Fibroblast of skin of left biceps (primary cell): ENCODE measurements at places on chromosomes 7 and 10.
A peak's percentile ranks its signal among the peaks of the same experiment; 100 is the strongest.

DNA sequence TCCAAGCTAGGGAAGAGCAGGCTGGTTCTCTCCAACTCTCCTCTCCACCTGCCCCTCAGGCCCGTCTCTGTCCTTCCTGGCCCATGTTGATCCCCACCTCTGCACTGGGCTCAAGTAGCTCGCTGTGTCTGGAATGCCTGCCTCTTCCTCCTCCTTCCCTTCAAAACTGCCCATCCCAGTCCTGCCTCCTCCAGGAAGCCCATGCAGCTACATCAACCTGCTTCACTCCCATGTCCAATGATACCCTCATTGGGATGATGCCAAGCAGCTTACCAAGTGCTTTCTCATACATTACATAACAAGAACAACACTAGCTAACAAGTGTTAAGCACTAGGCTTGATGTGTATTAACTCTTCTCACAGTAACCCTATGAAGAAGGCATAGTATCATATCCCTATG lies 8.2 kb downstream of the ASB10 start:
- no peak for DNase-seq

DNA sequence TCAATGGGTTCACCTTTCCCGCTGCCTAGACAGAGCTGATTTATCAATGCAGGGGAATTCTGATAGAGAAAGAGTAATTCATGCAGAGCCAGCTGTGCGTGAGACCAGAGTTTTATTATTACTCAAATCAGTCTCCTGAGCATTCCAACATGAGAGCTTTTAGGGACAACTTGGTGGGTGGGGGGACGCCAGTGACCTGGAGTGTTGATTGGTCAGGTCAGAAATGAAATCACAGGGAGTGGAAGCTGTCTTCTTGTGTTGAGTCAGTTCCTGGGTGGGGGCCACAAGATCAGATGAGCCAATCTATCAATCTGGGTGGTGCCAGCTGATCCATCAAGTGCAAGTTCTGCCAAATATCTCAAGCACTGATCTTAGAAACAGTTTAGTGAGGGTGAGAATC lies 99.0 kb upstream of the CAV2 start:
- no peak for DNase-seq

DNA sequence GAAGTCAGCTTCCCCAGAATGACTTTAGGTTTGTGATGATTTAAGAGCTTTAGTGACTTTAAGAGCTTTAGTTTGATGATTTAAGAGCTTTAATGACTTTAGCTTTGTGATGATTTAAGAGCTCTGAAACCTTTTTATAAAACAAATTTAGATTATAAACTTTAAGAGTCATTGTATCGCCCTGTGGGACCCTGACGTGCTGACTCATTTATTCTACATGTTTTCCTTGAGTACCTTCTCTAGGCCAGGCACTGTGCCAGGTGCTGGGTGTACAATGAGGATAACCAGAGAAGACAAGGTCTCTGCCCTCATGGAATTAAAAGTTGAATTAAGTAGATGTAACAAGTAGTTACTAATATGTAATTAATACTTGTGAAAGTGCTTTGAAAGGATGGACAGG lies 45.4 kb downstream of the CNNM1 start:
- no peak for DNase-seq

DNA sequence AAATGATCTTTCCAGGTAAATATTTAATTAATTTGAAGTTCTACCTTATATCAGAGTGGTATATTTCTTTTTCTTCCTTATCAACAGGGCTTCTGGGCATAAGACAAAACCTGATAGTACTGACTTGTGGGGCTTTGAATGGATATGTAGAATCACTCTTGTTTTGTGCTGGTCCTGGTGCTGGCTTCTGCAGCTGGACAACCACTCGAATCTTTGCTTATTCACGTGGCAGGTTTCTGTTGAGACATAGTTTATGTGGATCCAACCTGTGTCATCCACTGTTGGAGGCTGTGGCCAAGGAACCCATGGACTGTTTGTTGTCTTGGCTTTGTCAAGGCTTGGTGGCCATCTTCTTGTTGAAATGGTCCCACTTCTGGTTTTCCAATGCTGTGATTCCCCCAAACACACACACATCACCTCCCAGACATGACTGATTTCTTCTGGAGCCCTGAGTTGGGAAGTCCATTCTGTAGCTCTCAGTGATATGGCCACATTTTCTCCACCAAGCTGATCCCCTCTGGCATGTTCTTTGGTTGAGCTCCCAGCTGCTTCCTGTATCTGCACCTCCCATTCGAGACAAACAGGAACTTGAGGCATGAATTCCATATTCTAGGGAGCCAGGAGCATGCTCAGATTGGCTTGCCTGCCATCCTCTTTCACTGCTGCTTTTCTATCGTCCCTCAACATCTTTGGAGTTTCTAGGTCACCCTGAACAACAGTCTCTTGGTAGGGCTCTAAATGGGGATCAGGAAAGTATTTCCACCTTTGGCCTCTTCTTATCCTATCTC lies 19.5 kb downstream of the TAS2R41 start:
- no peak for DNase-seq

DNA sequence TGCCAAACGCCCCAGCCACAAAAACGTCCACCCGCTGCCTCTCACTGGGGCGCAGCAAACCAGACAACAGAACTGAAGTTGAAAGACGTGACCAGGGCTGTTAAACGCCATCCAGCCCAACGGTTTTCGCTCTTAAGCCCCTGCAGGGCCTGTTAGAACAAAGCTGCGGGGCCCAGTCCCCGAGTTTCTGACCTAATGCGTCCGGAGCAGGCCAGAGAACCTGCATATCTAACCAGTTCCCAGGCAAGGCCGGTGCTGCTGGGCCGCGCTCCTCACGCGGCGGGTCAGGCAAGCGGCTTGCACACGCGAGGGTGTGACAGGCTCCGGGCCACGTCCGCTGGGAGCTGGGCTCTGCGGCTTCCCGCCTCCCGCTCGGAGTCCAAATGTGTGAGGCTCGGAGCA lies 87.0 kb downstream of the PTPRN2 start:
- no peak for DNase-seq

GRCh38 chr10:11219431-11219830 lies 201.8 kb downstream of the CELF2 start:
- no peak for DNase-seq

- DNase-seq: peak; percentile 72
Measured at GRCh38 chr7:90625562-90625961, 29.4 kb downstream of the CDK14 start.

DNA sequence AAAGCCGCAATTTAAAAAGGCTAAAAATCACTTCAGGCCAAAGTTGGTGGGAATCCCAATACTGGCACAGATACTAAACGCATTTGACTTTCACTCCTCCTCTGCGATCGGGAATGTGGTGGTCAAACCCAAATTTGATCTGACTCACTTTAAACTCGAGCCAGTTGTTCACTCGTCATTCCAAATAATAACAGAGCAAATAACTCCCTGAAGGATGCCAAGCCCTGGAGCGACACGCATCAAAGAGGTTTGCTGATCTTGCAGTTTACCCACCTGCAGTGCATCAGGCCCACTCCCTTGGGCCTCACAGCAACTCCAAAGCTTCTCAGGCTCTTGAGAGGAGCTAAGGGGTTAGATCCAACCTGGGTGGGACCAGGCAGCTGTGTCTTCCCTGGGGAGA lies 12.2 kb downstream of the PTN start:
- no peak for DNase-seq

DNA sequence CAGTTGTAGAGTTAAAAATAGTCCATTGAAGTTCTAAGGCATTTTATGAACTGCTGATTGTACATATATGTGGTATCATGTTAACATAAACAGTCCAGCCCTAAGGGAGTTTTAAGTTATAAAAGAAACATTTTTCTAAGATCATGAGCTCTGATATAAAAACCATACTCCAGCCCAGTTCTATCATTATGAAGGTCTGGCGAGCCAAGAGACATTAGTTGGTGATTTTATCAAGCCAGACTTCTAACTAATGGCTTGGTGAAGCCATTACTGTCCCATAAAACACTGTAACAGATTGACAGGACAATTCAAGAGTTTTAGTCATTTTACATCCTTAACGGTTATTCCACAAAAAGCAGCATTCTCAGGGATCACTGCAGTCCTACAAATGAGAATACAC lies 221.6 kb downstream of the RNLS start:
- no peak for DNase-seq

DNA sequence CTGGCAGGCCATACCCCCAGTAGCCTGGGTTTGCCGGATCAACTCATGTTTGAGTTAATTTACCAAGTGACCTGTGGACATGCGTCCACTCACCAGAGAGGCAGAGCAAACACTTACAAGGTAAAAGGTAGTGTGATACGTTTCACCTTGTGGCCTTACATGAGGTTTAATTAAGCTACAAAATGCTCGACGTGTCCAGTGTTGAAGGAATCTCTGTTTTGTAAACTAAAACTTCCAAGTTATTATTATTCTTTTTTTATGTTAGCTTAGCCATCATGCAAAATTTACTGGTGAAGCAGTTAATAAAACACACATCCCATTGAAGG lies 42.9 kb downstream of the RGS10 start:
- DNase-seq: no peak

GRCh38 chr10:124319926-124320391 lies 98.8 kb downstream of the OAT start:
- no peak for DNase-seq

DNA sequence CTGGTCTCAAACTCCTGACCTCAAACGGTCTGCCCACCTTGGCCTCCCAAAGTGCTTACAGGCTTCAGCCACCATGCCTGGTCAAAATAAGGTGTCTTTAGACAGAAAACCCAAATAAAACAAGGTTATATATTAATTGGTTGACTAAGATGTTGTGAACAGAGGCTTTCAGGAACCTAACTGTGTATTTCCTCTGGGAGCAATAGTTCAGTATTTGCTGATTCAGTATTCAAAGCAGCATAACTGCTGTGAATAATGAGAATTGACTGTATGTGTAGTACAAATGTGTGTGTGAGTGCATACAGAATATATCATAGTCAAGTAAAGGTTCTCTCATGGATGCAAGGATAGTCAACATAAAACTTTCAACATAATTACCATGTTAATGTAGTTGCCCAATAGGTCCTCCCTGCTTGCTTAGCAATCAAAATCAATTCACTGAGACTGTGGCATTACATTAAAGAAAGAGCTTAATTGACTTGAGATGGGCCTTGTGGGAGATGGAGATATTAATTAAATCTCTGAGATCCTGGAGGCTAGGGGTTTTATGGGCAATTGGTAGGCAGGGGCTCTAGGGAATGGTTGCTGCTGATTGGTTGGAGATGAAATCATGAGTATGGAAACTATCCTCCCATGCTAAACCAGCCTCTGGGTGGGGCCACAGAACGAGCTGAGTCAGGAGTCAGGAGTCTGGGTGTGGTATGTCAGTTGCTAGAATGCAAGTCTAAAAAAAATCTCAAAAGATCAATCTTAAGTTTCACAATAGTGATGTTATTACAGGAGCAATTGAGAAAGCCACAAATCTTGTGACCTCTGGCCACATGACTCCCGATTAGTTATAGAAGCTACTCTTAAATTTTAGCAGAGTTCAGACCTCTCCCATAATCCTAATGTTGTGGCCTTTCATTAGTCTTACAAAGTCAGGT lies 162.7 kb downstream of the AKR1D1 start:
- DNase-seq: no peak

- DNase-seq: no peak
Measured at GRCh38 chr10:27223964-27224363, 16.6 kb downstream of the ACBD5 start.

DNA sequence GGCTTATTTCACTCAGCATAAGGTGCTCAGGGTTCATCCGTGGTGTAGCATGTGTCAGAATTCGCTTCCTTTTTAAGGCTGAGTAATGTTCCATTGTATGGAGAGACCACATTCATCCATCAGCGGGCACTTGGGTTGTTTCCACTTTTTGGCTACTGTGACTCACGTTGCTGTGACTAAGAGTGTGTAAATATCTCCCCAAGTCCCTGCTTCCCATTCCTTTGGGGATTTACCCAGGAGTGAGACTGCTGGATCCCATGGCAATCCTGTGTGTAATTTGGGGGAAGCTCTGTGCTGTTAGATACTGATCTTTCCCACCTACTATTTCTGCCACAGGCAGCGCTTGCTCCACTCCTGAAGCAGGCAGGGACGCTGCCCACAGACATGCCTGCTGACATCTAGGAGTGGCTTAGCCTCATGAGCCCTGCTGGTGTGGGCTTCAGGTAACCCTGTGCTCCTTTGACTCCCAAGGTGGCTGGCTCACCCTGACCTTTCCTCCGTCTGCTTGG lies 346.0 kb downstream of the FRMD4A start:
- peak; percentile 51 for DNase-seq

- DNase-seq: no peak
Measured at GRCh38 chr7:51278797-51279196, 37.8 kb downstream of the COBL start.

- peak; percentile 21 for DNase-seq
Measured at GRCh38 chr10:58885686-58886345, 290.6 kb upstream of the PHYHIPL start.
